Activated T-helper 1 cell treated with Interleukin-2 at 50 U/mL for 16 hours (primary cell): ENCODE measurements at places on chromosomes 12 and 14.

DNA sequence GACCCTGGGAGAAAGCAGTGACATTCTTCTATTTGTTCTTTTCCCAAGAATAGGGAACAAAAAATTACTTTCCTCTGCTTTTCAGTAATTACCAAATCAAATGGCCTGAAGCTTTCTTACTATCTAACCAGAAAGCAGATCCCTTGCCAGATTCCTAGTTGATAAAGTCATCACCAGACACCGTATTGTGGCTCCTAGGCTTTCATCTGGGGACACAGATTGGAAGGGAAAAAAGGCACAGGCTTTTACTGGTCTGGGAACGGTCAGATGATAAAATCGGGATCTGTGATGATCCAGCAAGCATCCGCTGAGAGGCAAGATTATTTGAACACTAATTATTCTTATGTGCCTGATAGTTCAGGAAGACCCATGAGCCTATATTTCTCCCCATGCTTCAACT is 79.1 kb upstream of the BCL2L14 start:
- DNase-seq: no peak

DNA sequence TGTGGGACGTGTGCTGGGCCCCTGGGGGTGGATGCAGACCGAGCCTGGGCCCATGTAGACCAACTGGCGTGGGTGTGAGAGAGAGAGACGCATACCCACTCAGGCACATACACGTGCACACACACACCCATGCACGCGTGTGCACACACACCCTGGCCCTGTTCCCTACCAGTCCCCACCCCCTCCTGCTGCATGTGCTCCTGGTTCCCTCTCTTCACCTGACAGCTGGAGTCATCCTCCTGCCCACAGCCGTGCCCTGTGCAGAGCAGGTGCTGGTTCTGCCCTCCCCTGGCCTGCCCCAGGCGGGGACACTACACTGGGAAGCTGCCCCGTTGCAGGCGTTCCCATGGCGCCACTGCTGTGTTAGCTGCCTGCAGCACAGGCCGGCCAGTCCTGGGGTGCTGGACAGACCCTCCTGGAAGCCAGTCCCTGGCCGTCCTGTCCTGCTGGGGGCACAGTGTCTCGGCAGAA is 18.5 kb downstream of the PACS2 start:
- DNase-seq: no peak

GRCh38 chr14:68694516-68695235 is 98.2 kb downstream of the ZFP36L1 start:
- no peak for DNase-seq

DNA sequence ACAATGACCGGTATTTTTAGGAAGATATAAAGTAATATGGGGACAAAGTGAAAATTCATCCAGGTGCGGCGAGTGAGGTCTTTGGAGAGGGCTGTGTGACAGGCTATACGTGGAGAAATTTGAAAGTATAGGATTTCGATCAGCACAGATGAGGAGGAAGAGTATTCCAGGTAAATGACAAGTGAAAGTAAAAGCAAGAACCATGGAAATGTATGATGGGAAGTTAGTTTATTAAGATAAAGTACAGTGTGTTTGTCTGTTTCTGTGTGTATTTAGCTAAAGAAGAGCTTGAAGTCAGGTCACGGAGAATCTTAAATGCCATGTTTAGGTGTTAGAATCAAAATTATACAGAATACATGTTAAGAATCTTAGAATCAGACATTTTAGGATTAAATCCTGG is 239.0 kb downstream of the CPNE8 start:
- DNase-seq: no peak

- DNase-seq: no peak
These were observed 77.8 kb upstream of the MYL2 start for GRCh38 chr12:110998165-110998564.

- DNase-seq: no peak
These were observed 53.3 kb downstream of the BEGAIN start for GRCh38 chr14:100533656-100534485.
